Hematopoietic multipotent progenitor cell treated with erythropoietin and hydrocortisone succinate and interleukin-3 and kit ligand, for 15 days (in vitro differentiated cells): ENCODE measurements at places on chromosomes 3 and 15.

- DNase-seq = no peak
Measured at GRCh38 chr15:63514531-63514943, 10.1 kb downstream of the USP3 start.

DNA sequence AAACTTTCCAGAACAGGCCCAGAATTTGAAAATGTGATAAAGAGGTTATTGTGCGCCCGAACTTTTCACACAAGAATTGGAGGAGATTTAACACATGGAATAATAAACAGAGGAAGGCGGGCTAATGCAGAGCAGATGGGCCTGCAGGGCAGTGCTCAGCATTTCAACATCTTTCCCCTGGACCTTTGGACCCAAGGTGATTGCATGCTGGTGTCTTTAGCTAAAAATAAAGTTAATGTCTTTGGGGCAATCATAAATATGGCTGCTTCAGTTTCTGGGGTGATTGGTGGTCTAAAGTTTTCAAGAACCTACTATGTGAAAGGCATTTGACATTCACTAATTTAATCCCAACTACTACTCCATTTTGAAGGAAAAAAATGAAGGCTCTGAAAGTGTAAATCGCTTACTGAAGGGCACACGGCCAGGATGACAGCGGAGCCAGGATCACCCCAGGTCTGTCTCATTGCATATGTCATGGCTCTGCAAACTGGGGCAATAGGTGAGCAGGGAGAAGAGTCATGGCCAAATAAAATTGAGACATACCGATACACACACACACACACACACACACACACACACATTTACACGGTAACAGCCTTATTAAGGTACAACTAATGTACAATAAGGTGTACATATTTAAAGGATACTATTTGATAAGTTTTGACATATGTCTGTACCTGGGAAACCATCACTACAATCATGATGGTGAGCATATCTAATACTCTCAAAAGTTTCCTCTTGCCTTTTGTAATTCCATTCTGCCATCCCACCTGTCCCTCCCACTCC is 243.1 kb upstream of the LRRFIP2 start:
- DNase-seq = no peak

GRCh38 chr3:54784021-54784420 is 143.8 kb downstream of the LRTM1 start:
- DNase-seq = no peak

DNA sequence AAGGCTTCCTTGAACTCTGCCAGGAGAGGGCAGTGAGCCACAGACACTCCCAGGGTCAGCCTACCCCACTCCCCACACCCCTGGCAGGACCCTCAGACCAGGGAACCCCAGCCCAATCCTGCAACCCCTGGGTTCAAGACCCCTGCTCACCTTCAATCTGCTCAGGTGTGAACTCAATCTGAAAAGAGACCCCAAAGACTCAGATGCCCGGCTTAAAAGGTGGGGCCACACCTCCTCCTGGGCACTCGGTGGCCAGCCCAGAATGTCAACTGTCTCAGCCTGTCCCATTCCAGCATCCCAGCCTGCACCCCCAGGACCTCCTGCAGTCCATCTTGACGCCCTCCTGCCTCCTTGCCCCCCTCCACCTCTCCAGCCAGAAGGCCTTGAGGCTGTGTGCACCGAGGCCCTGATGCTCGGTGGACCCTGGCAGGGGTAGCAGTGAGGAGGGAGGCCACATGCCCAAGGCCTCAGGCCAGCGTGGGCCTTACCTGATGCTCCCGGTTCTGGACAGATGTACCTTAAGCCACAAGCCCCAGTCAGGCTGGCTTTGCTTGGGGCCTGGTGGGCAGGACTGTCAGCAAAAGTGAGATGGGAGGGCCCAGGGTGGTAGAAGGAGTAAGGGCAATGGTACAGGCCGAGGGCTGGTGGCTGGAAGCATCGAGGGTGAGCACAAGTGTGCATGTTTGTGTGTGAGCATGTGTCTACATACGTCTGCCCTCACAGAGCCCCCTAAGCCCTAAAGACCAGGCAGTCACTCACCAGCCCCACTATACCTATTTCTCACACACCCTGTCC is 2.2 kb downstream of the MYL3 start:
- no peak for DNase-seq

DNA sequence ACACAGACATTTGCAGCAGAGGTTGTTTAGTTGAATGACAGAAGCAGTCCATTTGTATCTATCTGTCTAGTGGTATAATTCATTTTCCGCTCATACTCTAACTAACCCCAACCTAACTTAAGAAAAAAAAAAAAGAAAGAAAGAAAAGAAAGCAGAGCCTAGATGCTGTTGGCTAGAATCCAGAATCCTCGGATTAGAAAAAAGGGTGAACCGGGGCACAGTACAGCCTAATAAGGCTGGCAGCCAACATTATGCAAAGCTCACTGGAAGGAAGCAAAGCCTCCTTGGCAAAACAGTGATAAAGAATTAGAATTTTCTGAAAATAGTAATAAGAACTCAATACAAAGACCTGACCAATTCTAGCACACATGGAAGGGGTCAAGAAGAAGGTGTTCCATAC is 640.8 kb downstream of the TUSC7 start:
- DNase-seq = no peak

DNA sequence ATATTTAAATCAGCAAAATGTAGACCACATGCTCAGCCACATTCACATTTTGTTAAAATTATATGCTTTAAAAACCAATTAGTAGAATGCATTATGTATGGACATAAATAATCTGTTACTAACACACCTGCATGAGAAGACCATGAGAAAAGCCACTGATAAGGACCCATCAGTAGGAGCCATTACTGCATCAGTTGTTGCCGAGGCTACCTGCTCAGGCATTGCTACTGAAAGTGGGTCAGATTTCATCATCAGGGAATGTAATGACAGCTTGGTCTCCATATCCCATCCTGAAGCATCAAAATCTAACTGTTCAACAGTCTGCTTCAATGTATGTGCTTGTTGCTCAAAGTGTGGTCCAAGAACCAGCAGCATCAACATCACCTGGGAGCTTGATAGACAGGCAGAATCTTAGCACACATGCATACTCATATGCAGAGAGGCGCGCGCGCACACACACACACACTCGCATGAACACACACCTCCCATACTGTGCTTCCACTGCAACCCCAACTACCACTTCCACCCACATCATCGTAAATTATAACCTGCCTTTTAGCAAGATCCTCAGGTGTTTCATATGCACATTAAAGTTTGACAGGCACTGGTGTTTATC is 72.4 kb upstream of the FOXB1 start:
- no peak for DNase-seq

- no peak for DNase-seq
Measured at GRCh38 chr15:78642331-78642730, 1.3 kb upstream of the CHRNB4 start.

DNA sequence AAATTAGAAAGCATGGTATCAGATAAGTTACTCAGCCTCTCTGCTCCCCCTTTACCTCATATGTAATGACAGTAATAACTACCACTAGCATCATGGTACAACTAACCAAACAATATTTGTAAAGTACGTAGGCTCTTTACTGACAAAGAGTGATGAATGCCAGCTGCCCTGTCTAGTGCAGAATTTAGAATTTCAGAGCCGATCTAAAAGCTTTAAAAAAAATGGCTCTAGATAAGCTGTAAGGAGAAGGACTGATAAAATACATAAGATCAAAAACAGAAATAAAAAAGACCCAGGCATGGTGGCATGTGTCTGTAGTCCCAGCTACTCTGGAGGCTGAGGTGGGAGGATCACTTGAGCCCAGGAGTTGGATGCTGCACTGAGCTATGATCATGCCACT is 424.1 kb downstream of the MAGI1 start:
- no peak for DNase-seq

GRCh38 chr3:118809696-118810498 is 224.7 kb downstream of the IGSF11 start:
- no peak for DNase-seq
